ENCODE measurements at places on chromosomes 3 and 15.

GRCh38 chr15:56786966-56787365 is 53.7 kb upstream of the ZNF280D start:
- no peak for DNase-seq

GRCh38 chr3:69906351-69906966 is 93.1 kb upstream of the SAMMSON start:
- no peak for DNase-seq

DNA sequence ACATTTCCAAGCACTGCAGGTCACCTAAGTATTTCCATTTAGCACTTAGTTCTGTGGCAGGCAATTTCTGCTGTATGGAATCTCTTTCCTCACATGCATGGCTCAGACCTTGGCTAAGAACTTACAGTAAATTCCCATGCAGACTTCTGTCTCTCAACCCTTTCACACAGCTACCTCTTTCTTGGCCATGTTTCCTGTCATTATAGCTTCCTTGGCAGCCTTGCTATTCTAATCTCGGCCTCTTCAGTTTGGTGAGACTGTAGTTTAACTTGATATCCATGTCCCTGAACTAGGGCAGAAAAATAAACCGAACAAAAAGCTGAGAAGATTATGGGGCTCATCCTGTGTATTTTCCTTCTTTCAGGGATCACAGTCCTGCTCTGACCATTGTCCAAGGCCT is 96.0 kb downstream of the SPATA16 start:
- DNase-seq, result no peak

DNA sequence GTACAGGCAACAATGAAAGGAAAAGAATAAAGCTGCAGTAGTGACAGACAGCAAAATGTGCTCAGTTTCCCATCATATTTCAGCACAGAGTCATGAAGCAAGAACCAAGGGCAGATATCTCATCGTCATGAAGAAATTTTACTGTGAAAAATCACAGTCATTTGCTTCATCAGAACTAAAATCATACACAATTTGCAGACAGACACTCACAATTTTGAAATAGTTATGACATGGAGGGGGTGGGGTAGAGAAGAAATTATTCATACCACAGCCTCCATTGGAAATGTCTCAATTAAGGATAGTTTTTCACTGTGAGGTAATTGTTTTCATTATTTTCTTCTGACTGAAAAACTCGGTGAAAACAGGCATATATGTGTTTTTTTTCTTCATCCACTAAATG is 78.8 kb upstream of the CNTN3 start:
- no peak for DNase-seq

- peak; percentile 3 for DNase-seq
These were observed 57.0 kb upstream of the FRMD4B start for GRCh38 chr3:69442771-69443311.

GRCh38 chr3:102450976-102451375 is 16.2 kb downstream of the ZPLD1 start:
- no peak for DNase-seq

DNA sequence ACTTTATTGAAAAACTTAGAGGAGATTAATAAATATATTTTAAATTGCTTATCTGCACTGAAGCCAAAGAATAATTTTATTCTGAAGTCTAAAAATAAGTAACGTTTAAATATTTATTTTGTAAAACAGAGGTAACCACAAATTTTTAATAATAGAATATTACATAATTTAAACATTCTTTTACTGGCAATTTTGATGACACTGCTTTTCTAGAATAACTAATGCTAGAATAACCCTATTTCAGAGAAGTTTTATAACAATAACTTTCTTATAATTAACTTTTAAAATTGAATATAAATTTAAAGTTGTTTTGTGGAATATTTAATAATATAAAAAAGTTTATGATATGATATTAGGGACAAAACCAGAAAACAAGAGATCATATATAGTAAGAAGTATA is 409.6 kb upstream of the KCNMB2 start:
- no peak for DNase-seq
